Pulmonary artery endothelial cell (primary cell): ENCODE measurements at places on chromosomes 6 and 20.

DNA sequence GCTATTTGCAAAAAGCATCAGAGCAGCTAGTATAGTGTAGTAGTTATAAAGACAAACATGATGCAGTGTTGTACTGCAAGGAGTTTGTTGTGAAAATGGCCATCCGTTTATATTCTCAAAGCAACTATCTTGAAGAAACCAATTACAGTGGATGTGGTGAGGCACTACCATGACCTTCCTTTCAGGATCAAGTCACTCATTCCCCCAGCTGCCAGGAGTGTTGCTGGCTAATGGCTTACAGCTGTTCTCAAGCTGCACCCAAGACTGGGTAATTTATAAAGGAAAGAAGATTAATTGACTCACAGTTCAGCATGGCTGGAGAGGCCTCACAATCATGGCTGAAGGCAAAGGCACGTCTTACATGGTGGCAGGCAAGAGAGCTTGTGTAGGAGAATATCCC lies 29.0 kb downstream of the ADGRF4 start:
- DNase-seq, result no peak

DNA sequence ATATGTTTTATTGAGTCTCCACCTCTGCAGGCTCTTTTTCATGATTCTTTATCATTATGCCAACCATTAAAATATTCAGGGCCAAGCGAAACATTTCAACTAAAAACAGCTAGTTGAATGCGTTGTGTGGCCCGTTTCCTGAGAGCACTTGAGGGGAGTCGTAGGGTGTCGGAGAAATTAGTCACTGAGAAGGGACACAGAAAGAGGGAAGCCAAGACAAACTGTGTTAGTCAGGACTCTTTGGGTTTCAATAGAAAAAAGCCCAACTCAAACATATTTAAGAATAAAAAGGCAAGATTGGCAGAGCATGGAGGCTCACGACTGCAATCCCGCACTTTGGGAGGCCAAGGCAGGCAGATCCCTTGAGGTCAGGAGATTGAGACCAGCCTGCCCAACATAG lies 58.9 kb downstream of the MAFB start:
- no peak for DNase-seq

- DNase-seq, result no peak
Observed at GRCh38 chr20:18578581-18578980, 9.3 kb upstream of the DTD1 start.

DNA sequence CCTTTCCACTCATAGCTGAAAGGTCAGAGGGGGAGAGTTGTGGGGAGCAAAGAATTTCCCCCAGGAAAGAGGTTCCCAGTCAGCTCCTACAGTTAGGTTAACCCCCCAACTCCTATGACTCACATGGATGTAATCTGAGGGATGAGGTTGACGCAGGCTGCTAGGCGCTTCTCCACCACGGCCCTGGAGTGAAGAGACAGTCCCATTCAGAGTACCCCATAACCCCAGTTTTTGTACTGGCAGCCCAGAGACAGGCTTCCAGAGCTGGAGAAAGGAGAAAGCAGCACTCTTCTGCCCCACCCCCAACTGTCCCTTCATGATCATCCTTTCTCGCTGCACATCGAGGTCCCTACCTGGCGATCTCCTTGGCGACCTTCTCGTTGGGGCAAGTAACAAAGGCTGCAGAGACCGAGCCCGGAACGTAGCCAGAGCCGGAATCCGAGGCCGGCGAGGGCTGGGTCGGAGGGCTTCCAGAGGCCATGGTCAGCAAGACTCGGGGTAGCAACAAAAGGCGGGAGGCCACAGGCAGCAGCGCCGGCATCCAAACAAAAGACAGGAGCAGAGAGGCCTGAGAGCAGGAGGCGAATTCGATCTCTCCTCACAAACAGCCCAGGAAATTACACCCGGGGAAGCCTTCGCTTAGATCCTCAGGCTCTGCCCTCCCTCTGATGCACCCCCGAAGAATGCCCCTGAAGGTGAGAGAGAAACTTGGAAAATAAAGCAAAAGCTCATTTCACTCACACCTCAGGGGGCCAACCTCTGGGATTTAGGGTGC lies 592 bp downstream of the CUTA start:
- DNase-seq, result no peak

- no peak for DNase-seq
Observed at GRCh38 chr6:41939848-41940758, 1.5 kb downstream of the CCND3 start.
